ENCODE measurements at places on chromosomes 4 and X.

DNA sequence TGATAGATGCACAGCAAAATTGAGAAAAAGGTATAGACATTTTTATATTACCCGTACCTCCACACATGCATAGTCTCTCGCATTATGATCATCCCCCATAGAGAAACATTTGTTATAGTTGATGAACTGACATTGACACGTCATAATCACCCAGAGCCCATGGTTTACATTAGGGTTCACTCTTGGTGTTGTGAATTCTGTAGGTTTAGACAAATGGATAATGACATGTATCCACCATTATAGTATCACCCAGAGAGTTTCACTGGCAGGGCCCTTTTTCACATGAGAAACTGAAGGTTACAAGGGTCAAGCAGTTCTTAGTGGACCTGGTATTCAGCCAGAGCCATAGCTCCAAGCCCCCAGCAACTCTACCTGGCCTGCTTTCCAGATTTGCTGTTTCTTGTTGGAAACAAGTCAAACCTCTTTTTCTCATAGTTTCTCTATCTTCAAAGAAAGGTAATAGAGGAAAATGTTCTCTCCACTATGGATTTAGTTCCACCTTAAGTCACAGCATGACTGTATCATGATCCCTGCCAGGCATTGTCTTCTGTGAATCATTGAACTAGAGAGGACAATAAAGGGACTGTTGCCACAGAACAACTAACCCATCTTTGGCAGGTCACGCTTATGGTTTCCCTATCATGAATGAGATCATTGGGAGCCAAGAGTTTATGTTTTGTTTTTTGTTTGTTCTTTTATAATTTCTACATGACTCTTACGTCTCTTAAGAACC lies 64.0 kb downstream of the HHIP start:
- no peak for DNase-seq

DNA sequence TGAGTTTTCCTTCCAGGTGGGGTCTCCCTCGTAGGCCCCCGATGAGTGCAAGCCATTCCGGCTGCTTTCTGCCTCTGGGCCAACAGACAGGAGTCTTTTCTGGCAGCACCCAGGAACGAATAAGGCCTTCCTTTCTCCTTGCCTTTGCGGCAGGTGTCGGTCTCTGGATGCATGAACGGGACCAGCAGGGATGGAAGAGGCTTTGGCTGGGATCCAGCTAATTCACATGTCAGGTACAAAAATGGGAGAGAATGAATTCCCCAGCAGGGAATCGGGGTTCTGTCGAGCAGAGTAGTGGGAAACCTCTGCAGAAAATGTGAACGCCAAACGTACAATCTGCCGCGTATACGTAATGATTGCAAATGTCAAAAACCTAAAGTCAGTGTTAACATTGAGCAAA lies 146.1 kb upstream of the TBL1X start:
- no peak for DNase-seq

DNA sequence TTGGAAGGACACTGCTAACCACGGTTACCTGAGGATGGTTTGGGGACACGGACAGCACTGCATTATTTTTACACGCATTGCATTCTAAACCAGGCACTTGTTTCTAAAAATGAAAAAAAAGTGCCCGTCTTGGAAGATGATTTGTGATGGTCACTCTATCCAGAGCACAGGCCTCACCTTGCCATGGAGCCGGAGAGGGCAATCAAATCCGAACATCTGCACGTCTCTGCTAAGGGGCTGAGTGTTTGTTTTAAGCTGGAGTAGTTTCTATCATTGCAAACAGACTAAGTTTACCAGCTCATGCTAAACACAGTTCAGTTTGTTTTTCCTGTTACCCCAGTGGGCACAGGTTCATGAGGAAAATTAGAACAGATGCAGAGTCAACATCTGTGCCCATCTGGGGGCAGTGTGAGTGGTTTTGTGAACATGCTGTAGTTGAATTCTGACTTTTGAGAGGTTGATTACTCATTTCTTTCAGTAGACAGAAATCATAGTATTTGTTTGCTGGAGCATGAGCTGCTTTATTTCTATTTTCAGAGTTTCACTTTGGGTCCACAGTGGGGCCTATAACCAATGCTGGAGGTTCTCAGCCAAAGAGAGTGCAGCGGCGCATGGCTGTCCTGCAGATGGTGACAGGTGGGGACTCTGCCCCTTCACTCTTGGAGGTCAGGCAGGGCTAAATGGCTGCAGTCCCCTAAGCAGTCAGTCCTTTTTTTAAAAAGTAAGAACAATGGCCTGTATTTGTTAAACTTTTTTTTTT lies 65.4 kb upstream of the ENPP6 start:
- no peak for DNase-seq

DNA sequence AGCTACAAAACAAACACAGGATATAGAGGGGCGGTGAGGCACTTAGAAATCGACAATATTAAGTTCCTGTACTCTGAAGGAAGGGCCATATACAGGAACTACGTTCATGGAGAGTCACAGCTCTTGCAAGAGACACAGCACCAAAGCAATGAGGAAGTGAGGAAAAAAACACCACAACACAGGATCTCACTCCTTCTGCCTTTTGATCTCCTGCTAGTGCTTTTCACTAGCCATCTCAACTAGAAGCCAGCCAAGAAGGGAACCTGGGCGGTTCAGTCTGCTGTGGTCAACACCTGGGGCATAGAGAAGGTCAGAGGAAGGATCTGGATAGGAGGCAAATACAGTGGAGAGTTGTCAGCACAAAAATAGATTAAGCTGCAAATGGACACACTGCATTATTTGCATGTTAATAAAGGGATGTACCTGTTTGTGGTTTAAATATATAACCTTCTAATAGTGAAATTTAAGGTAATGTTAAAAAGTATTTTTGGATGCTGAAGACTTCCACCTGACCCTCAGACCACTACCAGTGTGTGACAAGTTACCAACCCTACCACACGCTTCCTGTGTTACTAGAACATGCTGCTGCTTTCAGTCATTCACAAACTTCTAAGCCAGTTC lies 104.6 kb downstream of the DTHD1 start:
- DNase-seq, result peak; percentile 20

DNA sequence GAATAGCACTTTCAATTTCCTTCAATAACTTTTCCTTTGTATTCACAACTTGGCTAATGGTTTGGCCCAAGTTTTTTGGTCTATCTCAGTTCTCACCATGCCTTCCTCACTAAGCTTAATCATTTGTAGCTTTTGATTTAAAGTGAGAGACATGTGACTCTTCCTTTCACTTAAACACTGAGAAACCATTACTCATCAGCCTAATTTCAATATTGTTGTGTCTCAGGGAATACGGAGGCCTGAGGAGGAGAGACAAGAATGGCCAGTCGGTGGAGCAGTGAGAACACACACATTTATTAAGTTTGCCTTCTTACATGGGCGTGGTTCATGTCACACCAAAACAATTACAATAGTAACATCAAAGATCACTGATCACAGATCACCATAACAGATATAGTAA lies 56.7 kb downstream of the TSPAN5 start:
- DNase-seq, result no peak

- DNase-seq, result no peak
These were observed 35.3 kb upstream of the ADAMTS3 start for GRCh38 chr4:72604324-72604723.

DNA sequence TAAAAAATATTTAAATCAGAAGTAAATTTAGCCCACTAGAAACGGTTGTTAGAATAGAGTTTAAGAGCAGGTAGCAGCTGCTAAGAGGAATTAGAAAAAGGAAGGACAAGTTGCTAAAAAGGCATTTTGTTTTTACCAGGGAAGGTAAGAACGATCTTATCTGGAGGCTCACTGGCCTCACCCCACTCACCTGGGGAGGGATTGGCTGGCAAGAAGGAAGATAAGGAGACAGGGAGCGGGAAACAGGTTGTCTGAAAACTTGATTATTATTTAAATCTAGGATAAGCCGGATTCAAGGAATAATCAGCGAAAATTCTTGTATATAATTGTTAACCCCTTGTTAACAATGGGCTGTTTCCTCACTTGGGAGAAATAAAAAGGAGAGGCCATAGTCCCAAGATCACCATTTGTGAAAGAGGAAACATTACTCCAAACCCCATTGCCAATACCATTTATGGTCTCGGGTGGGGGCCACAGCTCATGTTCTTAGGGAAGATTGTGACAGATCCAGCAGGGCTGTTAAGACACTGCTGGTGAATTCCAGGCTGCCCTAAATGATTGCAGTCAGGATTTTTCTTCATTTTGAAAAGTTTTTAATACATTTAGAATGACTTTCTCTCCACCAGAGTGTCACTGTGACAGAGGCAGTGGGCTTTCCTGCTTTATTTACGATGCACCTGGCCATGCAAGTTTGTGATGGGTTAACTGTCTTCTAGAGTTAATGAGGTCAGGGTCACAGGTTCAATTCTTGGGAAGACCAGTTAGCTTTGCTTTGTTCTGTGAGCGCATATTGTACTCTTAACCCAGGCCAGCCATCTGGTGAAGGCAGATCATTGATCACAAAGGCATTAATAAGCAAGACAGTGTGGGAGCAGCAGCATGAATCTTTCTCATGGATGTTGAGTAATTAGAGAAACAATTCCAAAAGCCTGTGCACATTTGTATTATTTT lies 106.6 kb downstream of the CEP135 start:
- DNase-seq, result no peak

DNA sequence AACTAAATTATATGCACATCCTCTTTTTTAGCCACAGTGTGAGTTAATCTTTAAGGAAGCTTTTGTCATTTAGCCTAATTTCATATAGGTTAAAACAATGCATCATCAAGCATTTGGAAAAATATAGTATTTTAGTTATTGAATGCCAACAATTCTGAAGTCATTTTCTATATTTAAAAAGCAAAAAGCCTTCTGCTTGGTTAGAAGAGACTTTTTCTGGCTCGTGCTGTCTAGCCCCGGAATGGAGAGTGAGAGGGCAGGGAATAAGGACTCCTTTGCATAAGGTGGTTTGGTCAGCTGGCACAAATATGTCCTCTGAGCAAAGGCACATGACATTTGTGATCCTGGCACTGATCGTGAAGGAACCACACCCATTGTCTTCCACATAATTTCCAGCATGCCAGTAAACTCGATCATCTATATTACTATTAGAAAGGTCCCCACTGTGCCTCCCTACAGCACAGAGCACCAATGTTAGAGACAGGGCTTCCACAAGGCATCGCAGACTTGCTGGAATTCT lies 393.7 kb upstream of the INTU start:
- no peak for DNase-seq

GRCh38 chr4:119139311-119139710 lies 3.7 kb downstream of the MYOZ2 start:
- DNase-seq, result no peak

- peak; percentile 26 for DNase-seq
These were observed 18.6 kb downstream of the TRIM2 start for GRCh38 chr4:153222707-153223426.

DNA sequence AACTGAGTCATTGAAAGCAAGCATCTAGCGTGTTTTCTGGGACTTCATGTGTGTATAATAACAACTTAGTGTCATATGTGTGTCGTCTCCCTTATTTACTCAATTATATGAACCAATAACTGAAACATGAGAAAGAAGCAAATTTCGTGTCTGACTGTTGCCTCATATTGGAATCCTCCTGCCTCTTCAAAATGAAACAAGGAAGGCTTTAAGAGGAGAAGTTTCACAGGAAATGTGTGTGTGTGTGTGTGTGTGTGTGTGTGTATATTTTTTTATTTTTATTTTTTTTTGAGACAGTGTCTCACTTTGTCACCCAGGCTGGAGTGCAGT lies 145.8 kb upstream of the SFRP2 start:
- DNase-seq, result no peak

All from activated naive CD8-positive, alpha-beta T cell treated with anti-CD3 and anti-CD28 coated beads, Interleukin-2, amount 50 U/mL, for 24 hours (primary cell).